ENCODE measurements at places on chromosomes 7 and 10.

- DNase-seq, result no peak
These were observed 226.7 kb upstream of the IMMP2L start for GRCh38 chr7:111789048-111789320.

DNA sequence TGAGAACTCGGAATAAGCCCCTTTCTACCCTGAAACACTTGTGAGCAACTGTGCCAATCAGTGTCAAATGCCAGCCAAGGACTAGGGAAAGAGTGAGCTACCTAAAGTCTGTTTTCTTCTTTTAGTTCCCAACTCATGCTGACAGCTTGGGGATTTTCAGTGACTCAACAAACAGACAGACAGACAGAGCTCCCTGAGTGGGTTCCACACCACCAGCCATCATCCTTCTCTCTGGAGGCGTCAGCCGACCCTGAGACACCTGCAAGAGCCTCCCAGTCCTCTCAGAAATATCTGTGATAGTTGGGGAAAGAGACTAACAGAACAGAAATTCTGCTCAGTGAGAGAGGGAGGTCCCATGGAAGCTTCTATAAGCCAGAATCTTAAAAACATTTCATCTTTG lies 49.5 kb downstream of the GATA3 start:
- DNase-seq, result no peak

DNA sequence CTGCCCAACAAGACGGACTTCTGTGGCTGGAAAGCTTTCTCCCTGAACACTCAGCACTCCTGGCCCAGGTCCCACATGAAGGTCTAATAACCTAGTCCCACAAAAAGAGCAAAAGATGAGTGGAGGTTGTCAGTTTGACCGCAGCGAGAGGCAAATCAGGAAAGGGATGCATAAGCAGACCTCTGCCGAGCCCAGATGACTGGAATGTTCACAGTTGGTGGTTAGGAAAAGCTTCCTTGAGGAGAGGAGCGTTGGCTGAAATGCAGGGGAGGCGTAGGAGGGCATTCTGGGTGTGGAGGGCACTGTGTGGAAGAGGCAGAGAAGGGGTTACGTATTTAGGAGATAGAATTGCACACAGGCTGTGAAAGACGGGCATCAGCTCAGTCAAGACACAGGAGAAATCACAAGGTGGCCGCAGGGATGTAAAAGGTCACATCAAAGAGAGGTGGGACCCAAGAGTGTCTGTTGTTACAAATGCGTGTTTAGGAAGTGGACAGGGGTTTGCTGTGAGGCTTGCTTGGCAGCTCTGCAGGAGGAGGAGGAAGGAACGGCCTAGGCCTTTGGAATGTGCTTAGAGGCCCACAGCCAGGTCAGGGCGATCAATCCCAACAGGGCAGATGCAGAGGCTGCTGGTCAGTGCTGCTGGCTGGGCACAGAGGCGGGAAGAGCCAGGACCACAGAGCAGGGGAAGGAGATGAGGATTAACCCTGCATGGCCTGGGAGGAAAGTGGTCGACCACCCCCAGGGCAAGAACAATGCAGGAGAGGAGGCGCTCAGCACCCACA lies 133.5 kb downstream of the VIPR2 start:
- no peak for DNase-seq

GRCh38 chr10:47207281-47207615 lies 92.7 kb upstream of the GDF10 start:
- DNase-seq, result no peak

- DNase-seq, result no peak
These were observed 303.5 kb downstream of the PAXIP1 start for GRCh38 chr7:154699417-154699816.

DNA sequence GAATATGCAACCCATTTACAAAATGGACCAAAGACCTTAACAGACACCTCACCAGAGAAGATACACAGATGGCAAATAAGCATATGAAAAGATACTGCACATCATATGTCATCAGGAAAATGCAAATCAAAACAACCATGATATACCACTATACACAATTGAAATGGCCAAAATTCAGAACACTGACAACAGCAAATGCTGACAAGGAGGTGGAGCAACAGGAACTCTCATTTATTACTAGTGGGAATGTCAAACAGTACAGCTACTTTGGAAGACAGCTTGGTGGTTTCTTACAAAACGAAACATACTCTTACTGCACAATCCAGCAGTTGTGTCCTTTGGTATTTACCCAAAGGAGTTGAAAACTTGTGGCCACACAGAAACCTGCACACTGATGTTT lies 50.0 kb upstream of the PCGF5 start:
- DNase-seq, result no peak

- no peak for DNase-seq
These were observed 170.8 kb upstream of the TCF7L2 start for GRCh38 chr10:112779025-112779770.

DNA sequence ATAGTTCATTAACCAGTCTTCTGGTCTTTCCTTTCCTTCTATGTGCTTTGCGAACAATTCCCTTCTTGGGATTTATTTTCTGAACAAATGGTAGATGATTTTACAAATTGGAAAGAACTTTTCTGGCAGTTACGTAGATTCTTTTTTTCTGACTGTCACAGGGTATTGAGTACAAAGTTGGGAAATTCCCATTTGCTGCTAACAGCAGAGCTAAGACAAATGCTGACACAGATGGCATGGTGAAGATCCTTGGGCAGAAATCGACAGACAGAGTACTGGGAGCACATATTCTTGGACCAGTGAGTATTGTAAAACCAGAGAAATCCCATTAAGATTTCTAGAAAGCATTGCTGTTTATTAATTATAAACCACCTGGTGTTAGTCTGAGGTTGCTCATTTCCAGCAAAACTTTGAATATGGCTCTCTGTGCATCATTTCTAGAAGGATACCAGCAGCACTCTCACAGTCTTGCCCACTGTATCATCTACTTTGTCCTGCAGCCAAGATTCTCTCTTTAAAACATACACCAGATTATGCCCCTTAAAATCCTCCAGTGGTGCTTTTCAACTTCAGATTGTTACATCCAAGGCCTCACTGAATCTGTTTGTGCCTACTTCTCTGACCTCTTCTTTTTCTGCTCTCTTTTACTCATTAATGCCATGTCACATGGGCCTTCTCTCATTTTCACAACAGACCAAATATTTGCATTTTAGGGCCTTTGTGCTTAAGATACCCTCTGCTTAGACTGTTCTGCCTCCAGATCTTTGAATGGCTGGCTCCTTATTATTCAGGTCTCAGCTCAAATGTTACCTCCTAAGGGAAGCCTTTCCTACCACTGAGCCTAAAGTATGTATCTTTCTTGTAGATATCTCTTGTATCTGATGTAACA lies 27.0 kb downstream of the DLD start:
- no peak for DNase-seq

- no peak for DNase-seq
These were observed 101.1 kb upstream of the RET start for GRCh38 chr10:42975558-42976340.

DNA sequence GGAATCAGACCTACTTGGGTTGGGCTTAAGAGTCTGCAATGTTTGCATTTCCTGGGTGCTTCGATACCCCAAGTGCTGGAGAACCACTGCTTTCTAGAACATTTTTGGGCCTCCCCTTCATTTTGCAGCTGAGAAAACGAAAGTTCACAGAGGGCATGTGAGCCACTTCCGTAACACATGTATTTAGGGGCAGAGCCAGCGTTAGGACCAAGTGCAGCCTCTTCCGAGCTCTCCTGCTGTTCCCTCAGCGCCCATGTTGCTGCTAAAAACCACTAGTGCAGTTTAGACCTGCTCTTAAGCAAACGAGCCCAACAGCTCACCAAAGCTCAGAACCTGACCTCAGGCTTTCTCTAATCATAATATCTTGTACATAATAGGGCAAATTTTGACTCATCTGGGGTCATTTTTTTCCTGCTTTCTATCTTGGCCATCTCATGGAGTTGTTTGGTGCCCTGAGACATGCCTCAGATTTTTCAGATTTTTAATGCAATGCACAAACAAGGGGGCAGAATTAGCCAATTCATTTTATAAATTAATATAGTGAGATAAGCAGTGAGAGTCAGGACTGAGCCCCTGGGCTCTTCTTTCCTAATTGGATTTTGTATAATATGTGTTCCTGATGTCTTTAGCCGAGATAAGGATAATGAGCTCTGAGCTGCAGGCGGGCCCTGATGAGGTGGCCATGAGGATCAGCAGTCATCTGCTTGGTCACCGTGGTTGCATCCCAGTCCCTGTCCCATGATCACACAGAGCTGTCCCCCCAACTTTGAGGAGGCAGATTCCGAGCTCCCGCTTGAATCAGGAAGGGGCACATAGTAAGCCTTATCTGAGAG lies 12.9 kb downstream of the BAG3 start:
- DNase-seq, result no peak

GRCh38 chr7:116337800-116338199 lies 127.5 kb downstream of the TES start:
- DNase-seq, result no peak

GRCh38 chr10:132729810-132730572 lies 56.0 kb downstream of the NKX6-2 start:
- no peak for DNase-seq

DNA sequence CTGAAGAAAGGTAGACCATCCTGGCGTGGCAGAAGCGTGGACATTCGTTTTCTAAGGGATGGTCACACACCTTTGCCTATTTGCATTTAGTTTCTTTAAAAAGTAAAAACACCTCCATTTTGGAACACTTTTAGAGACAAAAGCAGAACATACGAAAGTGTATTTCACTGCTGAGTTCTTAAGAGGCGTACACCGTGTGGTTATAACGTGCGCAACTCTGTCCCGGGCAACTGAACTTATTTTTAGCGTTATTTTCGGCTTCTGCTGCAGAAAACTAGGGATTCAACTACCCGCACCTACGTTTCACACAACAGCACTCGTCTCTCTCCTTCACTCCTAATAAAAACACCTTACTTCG lies 557 bp upstream of the LSM8 start:
- DNase-seq, result no peak

DNA sequence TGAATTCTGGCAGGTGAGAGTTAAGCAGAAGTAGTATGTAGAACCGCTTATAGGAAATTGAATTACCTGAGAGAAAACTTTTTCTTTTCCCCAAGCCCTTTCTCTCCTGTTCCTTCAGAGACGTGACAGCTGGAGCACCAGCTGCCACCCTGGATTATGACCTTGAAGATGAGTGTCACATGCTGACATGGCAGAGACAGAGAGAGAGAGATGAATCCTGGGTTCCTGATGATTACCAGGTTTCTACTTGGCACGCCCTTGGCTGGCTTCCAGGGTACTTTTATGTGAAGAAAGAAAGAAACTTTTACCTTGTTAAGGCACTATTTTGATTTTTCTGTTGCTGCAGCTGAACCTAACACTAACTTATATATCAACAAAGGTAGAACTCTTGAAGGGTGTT lies 99.9 kb downstream of the GPR26 start:
- no peak for DNase-seq

DNA sequence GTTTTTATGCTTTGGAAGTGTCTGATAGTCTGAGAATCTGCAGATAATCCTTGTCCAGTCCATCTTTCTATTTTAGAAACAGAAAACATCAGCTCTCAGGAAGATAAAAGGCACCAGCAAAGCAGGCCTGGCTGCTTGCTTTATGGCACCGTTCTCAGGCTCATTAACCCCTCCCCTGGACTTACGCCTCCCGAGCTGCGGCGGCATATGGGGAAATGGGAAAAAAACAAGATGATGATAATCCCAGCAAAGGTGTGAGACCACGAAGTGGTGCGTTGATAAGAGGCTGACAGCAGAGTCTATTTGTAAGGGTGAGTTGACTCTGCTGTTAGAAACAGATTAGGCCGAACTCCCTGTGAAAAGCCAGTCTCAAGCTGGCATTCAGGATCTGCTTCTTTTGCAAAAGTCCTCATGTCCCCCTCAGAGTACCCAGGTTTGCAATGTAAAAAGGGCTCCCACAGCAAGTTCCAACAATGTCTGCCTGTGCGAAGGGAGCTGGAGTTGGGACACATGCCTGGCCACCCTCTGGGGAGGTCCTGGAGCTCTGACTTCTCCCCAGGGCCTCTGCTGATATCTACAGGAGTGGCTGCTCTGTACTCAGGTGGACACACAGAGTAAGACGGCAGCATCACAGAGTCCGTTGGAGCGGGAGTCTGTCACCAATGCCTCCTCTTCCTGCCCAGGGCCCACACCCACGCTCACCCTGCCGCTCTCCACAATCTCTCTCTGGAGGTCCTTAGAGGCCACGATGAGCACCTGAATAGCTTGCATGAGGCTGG lies 54.3 kb downstream of the SPDYE5 start:
- no peak for DNase-seq

DNA sequence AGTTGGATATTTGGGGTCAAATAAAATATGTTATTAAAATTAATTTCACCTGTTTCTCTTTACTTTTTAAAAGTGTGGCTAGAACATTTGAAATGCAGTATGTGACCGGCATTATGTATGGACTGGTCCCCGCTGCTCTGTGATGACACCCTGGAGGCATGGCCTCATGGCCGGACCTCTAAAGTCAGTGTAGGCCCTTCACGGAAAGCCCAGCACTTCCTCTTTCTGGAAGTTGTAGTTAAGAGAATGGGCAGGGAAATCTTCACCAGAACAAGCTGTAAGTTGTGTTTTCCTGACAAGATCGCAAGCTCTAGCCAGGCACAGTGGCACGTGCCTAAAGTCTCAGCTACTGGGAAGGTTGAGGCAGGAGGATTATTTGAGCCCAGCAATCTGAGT lies 38.3 kb upstream of the SRGN start:
- no peak for DNase-seq

DNA sequence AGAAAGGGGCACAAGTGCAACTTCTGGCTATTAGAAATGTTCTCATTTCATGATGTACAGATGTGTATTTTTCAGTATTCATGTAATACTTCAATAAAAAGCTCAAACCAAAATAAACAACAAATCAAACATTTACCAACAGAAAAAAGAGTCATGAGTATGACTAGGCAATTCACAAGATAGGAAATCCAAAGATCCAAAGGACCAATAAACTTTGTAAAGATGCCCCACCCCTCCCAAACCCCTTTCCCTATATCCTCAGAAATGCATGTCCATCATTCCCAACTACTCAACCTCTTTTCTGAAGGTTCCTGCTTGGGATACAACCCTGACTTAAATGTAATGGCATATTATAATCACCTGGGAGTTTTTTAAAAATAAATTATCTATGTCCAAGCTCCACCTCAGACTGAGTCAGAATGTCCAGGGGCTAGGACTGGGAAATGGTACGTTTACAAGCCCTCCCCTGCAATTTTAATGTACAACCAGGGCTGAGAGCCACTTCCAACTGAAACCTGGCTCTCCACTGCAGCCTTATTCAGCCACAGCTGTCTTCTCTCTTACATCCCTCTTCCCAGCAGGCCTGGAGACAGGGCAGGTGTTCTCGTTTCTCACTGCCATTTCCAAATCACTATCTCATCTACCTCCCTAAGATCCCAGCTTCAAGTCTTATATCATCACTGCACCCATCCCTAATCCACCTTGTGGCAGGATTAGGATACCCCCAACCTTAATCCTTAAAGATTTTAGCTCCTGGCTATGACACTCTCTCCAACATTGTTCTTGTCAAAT lies 36.5 kb downstream of the COA1 start:
- no peak for DNase-seq

Measured in progenitor cell of endocrine pancreas (in vitro differentiated cells).